ENCODE measurements at places on chromosomes 7 and 10. TPM values are rescaled to one million over a fixed set of nuclear protein-coding genes. Genes with fewer than 3 reads are reported as not detected.

GRCh38 chr10:43482319-43483078, 45.6 kb downstream of the ZNF487 start:
- peaks cover 8% of the 10 kb centered on the region for H3K36me3 ChIP-seq
- DNase-seq, result no peak
- no peak overlapping the region for H3K4me3 ChIP-seq
- no peak overlapping the region for H3K27ac ChIP-seq
- no peaks in the 10 kb centered on the region for H3K27me3 ChIP-seq
- no peaks in the 10 kb centered on the region for H3K4me1 ChIP-seq

- no peak overlapping the region for H3K4me3 ChIP-seq
- no peak overlapping the region for H3K27ac ChIP-seq
- no peaks in the 10 kb centered on the region for H3K4me1 ChIP-seq
- H3K27me3 ChIP-seq, result no peaks in the 10 kb centered on the region
- DNase-seq, result no peak
Measured at GRCh38 chr10:13946209-13946460, 359.4 kb downstream of the PRPF18 start.

- DNase-seq, result no peak
- H3K4me3 ChIP-seq, result no peak overlapping the region
- H3K36me3 ChIP-seq, result no peaks in the 10 kb centered on the region
Measured at GRCh38 chr10:89921403-89921802, 220.0 kb downstream of the KIF20B start.

DNA sequence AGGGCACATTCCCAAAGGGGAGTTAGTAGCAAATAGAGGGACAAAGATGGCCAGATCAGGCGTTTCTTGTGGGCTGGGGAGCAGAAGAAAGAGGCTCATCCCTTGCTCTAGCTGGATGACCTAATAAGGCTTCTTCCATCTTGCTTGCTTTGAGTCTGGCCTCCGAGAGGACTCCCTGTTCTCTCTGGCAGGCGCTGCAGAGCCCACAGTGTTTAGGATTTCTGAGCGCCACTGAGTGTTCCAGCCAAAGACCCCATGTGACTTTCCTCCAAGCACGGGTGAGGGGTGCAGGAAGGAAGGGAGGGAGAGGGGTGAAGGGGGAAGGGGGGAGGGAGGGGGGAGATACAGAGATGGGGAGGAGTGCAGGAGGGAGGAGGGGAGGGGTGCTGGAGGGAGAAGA, 203.8 kb upstream of the SVIL start:
- H3K4me3 ChIP-seq, result no peak overlapping the region
- H3K4me1 ChIP-seq, result peaks cover 3% of the 10 kb centered on the region
- no peaks in the 10 kb centered on the region for H3K36me3 ChIP-seq
- DNase-seq, result no peak

GRCh38 chr10:70417568-70417967, 13.6 kb downstream of the EIF4EBP2 start:
- no peaks in the 10 kb centered on the region for H3K27me3 ChIP-seq
- H3K27ac ChIP-seq, result no peak overlapping the region
- no peak for DNase-seq
- H3K4me3 ChIP-seq, result no peak overlapping the region
- H3K4me1 ChIP-seq, result no peaks in the 10 kb centered on the region

GRCh38 chr7:38451840-38452239, 178.4 kb upstream of the TARP start:
- H3K4me3 ChIP-seq, result no peak overlapping the region
- H3K27ac ChIP-seq, result no peak overlapping the region
- no peaks in the 10 kb centered on the region for H3K27me3 ChIP-seq
- no peaks in the 10 kb centered on the region for H3K4me1 ChIP-seq
- DNase-seq, result no peak
- no peaks in the 10 kb centered on the region for H3K36me3 ChIP-seq

Gene DYDC2
- not detected for total RNA-seq

Gene ZWINT
- total RNA-seq, result 3.0 TPM
